Prostate gland (tissue), 2 donors: ENCODE measurements at places on chromosomes 12 and 14.

GRCh38 chr12:77681726-77682125 lies 149.0 kb upstream of the NAV3 start:
- DNase-seq = no peak

GRCh38 chr12:9797722-9798619 lies 29.3 kb upstream of the KLRF1 start:
- DNase-seq = peak; percentile 53

- no peak for DNase-seq
Observed at GRCh38 chr14:69318241-69318640, 58.3 kb downstream of the GALNT16 start.

DNA sequence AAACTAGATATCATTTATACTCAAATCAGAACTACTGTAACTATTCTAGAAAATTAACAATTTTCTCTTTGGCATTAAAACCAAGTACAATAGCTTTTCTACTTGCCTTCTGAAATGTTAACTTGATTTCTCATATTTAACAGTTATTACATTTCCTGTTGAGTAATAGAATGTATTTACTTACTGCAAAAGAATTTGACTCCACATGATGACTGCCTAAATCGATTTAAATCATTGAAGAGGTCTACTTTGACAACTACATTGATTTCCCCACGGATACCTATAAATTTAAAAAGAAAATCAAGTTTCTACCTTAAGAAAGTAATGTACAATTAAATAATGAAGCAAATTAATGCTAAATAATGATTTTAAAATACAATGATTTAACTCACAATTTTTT lies 18.9 kb downstream of the C2CD5 start:
- DNase-seq = no peak

GRCh38 chr14:52906141-52906601 lies 44.7 kb downstream of the FERMT2 start:
- no peak for DNase-seq

GRCh38 chr12:113702836-113703235 lies 231.2 kb upstream of the LHX5 start:
- DNase-seq = no peak

- no peak for DNase-seq
Observed at GRCh38 chr14:106269029-106269428, 742.6 kb downstream of the TMEM121 start.

GRCh38 chr12:109995361-109995685 lies 845 bp downstream of the GIT2 start:
- DNase-seq = no peak

- no peak for DNase-seq
Observed at GRCh38 chr14:104264495-104265265, 126.3 kb downstream of the KIF26A start.

GRCh38 chr12:43893670-43894069 lies 57.8 kb downstream of the TMEM117 start:
- DNase-seq = no peak

DNA sequence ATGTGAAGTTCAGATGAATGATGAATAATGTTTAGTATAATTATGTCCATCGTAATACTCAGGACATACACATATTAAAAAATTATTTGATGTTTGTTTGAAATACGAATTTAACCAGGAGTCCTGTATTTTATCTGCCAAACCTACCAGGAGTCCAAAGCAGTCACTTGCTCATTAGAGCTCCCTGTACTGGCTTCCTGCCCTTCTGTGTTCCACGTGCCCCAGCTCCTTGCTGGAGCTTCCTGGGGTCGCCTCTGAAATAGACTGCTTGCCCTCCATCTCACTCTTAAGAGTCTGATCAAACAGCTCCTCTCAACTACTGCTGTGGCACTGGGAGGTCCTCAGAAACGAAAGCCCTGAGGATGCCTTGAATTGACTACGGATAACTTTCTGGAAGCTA lies 87.3 kb upstream of the DHRS4 start:
- no peak for DNase-seq

GRCh38 chr12:42977451-42978230 lies 388.1 kb upstream of the PRICKLE1 start:
- DNase-seq = no peak

- no peak for DNase-seq
Observed at GRCh38 chr14:60594062-60594461, 55.2 kb downstream of the SIX1 start.

DNA sequence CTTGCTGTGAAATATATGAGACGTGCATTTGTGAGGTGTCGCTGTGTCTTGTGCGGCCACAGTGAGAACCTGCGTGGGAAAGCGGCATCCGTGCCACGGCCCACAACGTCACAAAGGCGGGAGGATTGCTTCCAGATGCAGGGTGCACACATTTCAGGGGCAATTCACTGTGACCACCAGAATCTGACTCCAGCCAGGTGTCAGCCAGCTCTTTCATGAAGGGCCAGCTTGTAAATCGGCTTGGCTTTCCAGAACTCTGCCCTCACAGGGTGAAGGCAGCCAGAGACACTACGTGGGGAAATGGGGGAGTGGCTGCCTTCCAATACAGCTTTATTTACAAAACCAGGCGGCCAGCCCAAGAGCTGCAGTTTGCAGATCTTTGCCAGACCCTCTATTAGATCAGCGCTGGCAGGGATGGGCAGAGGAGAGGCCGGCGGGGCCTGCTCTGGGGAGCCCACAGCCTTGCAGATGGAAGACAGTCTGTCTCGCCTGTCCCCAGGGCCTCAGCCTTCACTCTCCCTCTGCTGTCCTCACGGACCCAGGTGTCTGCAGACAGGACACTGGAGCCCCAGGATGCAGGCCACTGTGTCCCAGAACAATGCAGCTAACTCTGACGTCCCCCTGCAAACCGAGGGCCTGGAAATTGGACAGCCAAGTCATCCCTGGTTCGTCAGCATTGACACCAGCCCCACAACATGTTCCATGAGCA lies 53.5 kb downstream of the ADGRD1 start:
- peak; percentile 21 for DNase-seq

DNA sequence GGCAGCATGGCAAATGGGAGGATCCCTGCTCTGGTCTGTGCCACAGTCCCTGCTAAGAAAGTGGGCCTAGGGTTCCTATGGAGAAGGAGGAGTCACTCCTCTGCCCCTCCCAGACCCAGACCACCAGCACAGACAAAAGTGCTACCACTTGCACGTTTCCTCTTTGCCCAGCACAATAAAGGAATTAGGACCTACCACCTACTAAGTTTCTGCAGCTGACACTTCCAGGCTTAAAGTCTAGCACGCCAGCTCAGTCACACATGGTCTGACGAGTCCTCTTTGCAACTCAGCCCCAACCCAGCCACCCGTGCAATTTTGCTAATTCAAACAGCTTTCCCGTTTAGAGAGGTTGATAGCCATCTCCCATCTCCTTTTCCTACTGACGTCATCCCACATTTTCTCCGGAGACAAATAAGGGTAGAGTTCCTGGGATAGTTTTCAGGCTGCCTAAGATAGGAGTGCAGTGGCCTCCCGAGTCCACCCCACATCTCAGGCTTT lies 66.2 kb upstream of the PTGR2 start:
- DNase-seq = no peak

DNA sequence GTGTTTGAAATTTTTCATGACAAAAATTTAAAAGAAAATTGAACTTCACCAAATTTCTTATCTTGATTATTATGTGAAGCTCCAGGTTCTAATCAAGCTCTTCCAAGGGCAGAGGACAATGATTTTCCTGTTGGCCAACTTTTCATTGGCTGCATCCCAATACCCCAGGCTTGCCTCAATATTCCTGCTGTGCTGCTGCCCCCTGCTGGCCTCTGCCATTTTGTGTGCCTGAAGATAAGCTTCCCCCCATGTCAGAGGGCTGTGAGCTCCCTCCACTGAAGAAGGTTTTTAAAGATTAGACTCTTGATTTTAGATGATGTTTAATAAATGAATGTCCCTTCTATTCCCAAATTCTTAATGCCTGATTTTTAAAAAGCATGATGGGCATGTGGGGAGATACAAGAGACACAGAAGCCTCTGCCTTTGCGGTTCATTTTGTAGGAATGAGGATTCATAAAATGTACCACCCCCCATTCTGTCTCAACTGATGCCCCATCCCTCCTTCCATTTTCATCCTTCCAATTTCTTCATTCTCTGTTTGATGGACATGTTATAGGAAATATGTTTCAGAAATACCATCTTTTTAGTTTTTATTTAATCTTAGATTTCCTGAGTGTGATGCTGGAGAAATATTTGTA lies 76.7 kb upstream of the RGS6 start:
- DNase-seq = no peak
